NB4 (cell line): ENCODE measurements at places on chromosomes 7 and 10.

- no peak for DNase-seq
Measured at GRCh38 chr10:78383378-78384048, 349.9 kb downstream of the RPS24 start.

DNA sequence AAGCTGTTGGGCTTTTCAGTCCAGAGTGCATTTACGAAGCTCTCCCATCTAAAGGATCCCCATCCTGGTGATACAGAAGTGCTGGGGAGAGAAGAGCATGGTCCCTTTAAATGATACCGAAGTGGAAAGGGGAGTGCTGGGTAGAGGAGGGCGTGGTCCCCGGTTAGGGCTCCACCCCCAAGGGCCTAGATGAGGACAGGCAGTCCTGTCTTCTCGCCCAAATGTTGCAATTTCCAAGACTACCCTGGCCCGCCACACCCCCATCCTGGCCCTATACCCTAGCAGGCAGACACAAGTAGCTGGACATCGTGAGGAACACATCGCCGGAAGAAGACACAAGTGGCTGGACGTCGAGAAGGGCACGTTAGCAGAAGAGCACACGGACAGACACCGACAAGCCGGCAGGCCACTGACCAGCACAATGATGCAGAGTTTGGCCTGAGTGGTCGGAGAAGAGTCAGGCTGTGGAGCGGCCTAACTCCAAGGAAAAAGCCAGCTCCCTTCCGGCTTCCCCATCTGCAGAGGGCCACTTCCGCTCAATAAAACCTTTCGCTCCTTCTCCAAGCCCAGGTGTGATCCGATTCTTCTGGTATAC, 439.5 kb upstream of the NRP1 start:
- no peak for DNase-seq

- no peak for DNase-seq
Measured at GRCh38 chr7:36112969-36113368, 40.1 kb upstream of the EEPD1 start.

DNA sequence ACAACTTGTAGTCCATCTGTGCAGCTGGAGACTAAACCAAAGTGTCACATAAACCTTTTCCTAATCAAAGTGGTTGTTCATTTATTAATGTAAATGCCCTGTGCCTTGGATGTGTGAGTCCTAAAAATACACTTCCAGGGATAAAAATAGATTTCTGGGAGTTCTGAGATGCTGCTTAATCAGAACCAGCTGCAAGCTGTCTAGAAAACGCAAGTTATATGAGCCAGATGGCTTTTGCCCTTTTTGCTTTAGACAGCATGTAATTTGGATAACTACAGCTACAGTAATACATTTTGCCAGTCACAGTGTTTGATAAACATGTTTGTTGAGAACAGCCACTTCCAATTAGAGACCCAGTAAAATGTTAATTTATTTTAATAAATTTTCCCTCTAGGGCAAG, 185.1 kb upstream of the PRPS1L1 start:
- no peak for DNase-seq
